GM06990 (cell line): ENCODE measurements at places on chromosomes 16 and 17.

DNA sequence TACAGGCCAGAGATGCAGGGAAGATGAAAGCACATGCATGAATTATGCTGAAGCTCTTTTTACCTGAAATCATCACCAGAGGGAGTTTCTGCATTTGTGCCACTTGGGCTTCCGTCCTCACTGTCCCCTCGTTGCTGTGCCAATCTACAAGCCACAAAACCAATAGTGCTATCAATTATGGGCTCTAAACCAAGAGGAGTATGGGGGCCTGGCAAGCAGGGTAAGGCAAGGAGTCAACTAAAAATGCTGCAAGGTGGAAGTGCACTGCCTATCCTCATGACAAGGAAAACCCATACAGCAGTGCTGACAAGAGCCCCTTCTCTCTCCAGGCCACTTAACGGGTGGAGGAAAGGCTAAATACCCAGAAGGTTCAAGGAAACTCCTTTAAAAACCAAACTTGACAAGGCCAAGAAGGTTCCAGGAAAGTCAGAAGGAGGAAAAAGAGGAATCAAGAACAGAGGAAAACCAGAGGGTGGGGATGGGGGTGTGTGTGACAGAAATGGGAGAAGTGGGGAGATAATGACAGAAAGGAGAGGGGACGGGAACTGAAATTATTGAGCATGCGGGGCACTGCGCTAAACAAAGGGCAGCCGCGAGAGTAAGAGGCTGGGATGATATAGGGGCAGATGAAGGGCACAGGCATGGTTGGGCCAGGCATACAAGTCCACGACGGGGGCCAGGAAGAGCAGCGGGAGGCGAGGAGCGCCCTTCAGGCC, 674 bp downstream of the C17orf75 start:
- DNase-seq: peak; percentile 20

DNA sequence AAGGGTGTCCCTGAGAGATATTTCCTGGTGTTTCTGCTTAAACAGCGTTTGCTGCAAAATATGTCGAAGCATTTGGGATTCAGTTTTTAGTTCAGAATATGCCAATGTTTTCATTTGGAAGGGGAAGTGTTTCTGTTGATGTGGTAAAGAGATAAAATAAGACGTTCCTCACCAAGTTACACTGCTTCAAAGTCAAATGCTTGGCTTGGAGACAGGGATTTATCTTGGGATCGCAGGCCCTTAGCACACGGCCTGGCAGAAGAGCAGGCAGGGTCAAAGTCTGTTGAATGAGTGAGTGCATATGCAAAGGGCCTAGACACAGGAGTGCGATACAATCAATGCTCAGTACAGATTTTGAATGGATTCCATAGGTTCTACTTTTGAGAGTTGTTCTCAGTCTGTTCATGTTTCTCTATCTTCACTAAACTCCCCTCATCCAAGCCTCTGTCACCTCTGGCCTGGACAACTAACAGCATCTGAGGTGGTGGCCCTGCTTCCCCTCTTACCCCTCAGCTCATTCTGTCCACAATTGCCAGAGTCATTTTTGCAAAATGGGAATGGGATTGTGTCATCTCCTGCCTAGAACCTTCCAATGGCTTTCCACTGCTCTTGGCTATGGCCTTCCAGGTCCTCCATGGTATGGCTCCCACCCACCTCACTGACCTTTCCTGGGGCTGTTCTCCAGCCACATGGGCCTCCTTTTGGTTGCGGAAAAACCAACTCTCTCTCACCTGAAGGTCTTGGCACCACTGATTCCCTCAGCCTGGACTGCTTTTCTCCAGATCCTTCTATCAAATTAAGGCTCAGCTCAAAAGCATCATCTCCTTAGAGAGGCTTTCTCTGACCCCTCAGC, 3.2 kb downstream of the DEXI start:
- no peak for DNase-seq

- no peak for DNase-seq
Measured at GRCh38 chr16:84844049-84844350, 24.2 kb downstream of the CRISPLD2 start.

- no peak for DNase-seq
Measured at GRCh38 chr17:34133350-34133749, 121.7 kb upstream of the CCL2 start.

DNA sequence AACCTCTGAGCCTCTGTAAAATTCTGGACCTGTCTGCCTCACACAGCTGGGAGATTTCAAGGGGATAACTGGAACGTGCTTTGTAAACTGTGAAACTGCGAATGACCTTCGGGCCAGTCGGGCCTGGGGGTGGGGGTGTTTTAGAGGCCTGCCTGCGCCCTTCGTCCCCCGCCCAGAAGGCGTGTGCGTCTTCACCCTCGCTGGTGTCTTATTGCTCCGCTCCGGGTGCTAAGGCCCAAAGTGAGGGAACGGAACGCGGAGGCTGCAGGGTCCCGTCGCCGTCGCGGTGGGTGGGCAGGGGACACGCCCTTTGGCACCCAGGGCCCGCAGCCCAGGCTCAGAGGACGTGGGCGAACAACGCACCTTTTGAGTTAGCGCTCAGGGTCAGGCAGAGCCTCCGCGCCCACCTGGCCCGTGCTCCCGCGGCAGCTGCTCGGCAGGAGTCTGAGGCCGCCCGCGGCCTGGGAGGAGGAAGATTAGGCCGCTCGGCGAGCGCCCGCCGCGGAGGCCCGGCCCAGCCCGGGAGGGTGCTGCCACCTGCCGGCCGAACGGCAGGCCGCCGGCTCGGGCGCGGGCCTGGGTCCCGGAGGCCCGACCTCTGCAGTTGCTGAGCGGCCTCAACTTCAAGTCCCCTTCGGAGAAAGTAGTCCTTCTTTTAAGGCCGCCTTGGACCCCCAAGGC, 29.7 kb downstream of the DCAKD start:
- DNase-seq: peak; percentile 77

GRCh38 chr17:13140750-13141149, 122.9 kb upstream of the ELAC2 start:
- DNase-seq: no peak

DNA sequence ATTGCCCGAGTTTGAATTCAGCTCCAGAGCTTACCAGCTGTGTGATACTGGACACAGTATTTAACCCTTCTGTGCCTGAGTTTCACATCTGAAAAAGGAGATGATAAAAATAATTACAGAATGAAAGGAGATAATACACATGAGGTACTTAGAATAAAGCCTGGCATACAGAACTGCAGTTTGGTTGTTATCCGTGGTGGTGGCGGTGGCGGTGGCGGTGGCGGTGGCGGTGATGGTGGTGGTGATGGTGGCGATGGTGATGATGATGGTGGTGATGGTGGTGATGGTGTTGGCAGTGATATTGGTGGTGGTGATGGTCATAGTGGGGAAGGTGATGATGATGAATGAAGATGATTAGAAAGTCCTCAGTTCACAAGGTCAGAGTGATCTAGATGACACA, 57.2 kb downstream of the ABCC1 start:
- no peak for DNase-seq

DNA sequence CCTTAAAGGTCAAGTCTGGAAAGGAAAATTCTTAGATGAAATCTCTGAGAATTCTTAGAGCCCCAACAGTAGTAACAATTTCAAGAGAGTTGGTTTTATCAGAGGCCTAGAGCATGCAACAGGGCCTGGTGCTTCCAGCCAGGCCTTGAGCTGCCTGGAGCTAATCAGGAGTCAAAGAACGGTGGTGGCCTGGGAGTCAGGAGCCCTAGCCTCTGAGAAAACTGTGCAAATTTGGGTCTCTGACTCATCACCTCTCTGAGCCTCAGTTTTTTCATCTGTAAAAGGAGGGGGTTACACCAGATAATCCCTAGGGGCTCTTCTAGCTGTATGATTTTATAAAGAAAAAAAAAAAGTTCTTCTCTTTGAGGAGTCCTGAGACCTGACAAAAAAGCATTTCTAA, 227.3 kb upstream of the RPL38 start:
- DNase-seq: no peak

DNA sequence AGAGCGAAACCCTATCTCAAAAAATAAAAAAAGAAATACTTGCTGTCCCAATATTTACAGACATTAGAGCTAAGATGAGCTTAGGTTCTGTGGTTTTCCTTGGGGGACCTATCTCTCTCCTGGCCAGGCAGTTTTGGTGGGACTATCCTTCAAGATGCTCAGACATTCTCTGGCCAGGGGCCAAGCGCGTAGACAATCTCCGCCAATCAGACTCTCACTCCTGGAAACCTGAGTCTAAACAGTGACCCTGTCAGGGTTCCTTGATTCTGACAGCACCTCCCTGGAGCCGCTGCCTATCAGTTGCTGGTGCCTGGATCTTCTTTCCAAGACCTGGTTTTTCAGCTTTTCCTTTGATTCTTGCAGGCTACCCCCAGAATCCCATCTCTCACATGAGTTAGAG, 45.6 kb downstream of the EMP2 start:
- DNase-seq: no peak

DNA sequence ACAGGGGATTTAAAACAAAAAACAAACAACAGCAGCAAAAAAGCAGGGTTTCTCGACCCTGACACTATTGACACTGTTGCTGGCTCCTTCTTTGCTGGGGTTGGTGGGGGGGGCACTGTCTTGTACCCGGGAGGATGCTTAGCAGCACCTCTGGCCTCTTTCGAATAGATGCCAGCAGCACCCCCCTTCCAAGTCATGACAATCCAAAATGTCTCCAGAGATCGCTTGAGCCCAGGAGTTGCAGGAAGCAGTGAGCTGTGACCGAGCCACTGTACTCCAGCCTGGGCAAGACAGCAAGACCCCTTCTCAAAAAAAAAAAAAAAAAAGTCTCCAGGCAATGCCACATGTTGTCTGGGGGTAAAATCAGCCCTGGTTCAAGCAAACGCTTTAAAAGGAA, 20.3 kb downstream of the SERPINF1 start:
- DNase-seq: no peak

- DNase-seq: no peak
Measured at GRCh38 chr16:85699628-85700027, 10.9 kb upstream of the GINS2 start.

- peak; percentile 41 for DNase-seq
Measured at GRCh38 chr16:31181102-31181830, 1.3 kb downstream of the FUS start.

DNA sequence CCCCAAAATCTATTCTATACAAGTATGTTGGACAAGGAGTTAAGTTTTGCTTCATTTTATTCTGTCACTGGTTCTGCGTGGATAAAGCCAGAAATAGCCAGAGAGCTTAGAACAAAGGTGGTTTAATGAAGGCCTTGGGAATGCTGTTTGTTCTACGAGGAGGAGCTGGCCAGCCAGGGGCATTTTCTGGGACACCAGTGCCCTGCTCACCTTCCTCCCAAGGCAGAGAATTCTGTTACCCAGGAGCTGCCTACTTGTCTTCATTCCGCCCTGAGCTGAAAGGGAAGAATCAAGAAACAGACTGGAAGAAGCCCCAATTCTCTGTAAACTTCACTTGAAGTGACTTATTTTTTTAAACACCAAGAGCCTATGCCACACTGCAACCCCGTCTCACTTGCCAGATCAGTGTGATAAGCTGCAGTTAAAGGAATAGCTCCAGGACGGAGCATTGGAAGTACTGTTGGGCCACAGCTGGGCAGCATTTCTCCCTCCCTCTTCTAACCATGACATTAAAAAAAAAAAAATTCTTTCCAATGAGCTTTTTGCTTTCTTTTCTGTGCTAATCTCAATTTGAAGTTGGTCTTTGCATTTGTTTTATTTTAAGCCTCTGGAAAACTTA, 149.8 kb upstream of the DYNLRB2 start:
- no peak for DNase-seq

GRCh38 chr17:44919885-44920564, 4.7 kb upstream of the GFAP start:
- DNase-seq: peak; percentile 55
